ENCODE measurements at places on chromosomes 13 and 19.

DNA sequence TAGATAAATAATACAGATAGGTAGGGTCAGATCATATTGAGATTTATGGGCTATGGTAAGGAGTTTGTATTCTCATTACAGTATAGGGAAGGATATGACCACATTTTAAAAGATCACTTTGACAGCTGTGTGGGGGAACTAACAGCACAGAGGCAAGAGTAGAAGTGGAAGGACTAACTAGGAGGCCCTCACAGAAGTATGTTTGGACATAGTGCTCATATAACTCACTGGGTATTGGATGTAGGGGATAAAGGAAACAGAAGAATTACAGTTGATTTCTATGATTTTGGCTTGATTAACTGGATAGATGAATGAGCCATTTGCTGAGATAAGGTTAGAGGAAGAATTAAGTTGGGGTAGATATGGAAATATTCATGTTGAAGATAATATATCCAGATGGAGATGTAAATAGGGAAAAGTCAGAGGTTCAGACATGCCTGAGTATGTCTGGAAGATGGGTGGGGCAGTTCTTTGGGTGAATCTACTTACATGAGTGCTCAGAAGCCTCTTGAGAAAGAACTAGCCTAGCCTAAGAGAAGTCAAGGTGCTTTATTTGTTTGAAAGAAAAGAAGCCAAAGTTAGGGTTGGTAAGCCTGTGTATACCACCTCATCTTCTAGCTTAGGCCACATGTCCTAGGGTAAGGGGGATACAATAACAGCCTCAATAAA lies 133.4 kb downstream of the NDFIP2 start:
- DNase-seq = no peak

- DNase-seq = no peak
Measured at GRCh38 chr13:113091891-113092775, 13.5 kb upstream of the F7 start.

GRCh38 chr19:30743011-30743410 lies 370.8 kb downstream of the ZNF536 start:
- no peak for DNase-seq

DNA sequence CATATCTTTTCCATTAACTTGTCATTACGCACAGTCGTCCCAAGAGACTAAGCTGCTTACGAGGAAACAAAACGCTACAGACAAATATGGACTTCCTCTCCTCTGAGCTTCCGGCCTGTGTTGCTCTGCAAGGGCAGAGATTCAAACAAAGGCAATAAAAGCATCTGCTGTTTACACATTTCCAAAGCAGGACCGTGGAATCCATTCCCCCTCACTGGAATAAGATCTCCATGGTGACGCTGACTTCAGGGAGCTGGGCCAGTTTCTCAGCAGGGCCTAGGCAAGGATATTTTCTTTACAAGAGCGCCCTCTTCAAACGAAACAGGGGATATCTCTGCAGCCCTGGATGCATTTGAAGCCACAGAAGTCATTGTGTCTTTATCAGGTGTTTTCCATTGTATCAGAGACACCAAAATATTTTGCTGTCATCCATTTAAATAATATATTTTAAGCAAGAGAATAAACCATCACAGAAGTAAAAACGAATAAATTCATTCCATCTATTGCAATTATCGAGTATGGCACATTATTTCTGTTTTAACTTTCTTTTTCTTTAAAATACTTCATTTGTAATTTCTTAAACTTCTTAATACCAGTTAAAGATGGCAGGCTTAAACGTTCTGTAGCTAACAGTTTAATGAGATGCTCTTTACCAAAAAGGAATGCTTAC lies 177.5 kb downstream of the DCLK1 start:
- DNase-seq = no peak

DNA sequence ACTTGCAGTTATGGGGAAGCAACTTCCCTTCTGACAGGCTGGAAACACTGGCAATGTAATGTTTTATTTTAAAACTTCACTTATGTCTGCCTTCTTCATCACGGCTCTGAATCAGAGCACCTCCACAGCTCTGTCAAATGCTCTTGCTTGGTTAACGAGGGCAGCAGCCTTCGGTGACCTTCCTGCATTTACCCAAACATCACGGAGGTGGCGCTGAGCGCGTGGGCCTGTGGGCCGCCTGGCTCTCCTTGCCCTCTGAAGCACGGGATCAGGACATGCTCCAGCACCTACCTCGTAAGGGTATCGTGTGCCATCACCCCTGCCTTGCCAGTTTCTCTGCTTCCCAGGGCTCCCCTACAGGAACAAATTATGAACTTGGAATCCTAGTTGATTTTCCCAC lies 310.0 kb downstream of the TEX29 start:
- DNase-seq = no peak

DNA sequence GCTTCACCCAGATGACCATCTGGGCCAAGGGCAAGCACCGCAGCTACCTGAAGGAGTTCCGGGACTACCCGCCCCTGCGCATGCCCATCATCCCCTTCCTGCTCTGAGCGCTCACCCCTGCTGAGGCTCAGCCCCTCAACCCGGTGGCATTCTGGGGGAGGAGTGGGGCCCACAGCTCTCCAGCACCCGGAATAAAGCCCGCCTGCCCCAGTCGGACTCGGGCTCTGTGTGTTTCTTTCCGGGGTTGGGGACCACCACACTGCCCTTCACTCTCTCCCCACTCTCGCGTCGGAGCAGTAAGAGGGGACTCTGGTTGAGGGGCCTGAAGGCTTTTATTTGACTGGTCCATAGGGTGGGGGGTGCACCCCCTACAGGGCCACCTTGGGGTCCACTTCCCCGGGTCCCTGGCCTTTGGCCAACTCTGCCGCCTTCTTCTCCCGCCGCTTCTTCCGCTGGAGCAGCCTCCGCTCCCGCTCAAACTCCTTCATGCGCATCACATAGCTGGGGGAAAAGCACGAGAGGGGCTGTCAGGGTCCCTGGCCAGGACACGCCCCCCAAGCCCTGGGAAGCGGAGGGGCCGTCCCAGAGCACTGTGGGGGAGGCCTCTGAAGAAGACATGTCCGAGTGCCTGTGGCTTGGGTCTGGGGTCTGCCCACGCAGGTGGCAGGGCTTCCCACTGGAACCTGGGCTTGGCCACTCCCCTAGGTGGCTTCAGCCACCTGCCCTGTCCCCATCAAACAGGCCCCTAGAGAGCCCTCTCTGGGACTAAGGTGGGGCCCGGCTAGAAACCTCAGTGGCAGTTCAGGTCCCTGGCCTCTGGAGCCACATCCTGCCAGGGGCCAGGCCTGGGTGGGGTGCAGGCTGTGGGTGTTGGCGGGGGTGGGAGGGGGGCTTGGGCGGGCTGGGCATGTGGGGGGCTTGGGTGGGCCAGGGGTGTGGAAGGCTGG lies 5.8 kb downstream of the NDUFB7 start:
- DNase-seq = no peak
